ENCODE measurements at places on chromosomes 7 and 10.

GRCh38 chr7:36147361-36147760, 5.7 kb upstream of the EEPD1 start:
- no peak for DNase-seq

DNA sequence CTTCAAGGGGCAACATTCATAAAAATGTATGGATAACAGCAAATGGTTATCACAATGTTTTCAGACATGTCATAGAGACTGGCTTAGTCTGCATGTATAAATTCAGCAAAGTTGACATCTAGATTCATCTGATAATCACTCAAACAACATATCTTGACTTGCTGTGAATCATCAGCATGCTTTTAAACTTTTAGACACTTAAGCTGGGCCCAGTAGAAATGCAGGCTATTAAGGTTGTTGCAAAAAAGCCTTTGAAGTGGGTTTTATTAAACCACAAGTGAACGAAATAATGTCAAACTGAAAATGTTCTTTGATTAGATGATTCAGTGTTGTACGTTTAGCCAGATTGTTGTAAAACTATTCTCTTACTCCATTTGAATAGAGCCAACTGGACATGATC, 759.6 kb downstream of the NXPH1 start:
- no peak for DNase-seq

DNA sequence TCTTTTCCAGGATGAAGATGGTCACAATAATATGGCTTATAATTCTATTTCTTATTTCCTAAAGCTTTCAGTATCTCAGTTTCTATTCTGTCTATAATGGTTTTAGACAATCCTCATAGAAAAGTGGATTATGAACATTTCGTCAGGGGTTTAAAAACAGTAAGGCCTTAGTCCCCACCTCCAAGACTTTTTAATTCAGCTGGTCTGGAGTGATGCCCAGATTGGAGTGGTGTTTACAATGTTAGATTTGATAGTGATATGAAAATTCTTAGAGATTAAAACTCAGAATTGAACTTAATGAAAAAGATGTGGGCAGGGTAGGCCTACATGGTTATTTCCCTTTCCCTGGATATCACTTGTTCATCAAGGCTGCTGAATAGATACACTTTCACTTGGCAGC, 1238.3 kb downstream of the SORCS3 start:
- DNase-seq = no peak

DNA sequence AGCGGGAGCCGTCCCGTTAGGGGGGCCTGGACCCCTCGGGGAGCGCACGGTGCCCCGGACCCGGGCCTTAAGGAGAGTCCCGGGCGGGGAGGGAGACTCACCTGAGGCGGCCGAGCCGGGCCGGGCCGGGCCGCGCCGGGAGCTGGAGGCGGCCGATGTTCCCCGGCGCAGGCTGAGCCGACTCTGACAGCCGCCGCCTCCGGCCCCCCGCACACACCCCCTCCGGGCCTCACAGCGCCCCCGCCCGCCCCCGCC, at the start of gene ACHE:
TSS of gene ACHE (minus strand) at position 188 of the 255 bp plus-strand sequence. CDS start 1,656 bp downstream, outside the sequence.
- DNase-seq = no peak

- DNase-seq = no peak
Observed at GRCh38 chr7:107973861-107974260, 29.1 kb downstream of the LAMB1 start.

DNA sequence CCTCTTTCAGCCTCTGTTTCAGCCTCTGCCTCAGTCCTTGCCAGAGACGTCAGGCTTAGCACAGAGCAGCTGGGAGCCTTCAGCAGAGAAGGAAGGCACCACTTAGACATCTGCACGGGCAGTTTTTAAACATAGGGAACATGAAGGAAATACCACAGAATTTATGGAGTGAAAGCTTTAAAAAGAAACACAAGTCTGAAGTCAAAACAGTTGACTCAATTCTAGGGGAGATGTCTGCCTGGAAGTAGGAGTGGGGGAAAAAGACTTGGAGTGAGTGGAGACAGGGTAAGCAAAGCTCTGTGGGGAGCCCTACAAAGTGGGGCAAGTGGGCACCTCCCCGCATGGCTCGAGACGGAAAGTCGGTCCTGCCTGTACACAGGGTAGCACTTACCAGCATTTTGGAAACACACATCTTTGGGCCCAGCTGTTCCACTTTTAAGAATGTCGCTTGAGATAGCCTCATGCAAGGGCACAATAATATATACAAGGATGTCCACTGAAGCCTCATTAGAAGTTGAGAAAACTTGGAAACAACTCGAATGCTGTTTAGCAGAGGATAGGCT, 5.0 kb upstream of the TBXAS1 start:
- no peak for DNase-seq

DNA sequence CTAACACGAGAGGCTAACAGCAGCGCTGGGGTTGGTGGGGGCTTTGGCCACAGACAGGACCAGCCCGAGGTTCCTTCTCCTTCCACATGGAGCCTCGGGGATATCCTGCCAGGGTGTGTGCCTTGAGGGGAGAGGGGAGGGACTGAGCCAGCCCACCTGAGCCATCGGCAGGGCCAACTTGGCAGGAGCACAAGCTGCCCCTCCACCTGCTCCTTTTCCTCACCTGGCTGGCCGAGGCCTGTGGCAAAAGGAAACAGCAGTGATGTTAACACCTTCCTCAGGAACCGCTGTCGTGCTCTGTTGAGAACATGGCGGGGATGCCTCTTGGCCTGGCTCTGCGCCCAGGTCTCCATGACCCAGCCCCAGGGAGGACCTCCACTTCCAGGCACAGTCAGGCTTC, 255.1 kb upstream of the PPP2R2D start:
- DNase-seq = no peak

Measured in NCI-H524 treated with DMSO at 0.1 percent for 48 hours (cell line).